ENCODE measurements at places on chromosomes 2 and 18.

DNA sequence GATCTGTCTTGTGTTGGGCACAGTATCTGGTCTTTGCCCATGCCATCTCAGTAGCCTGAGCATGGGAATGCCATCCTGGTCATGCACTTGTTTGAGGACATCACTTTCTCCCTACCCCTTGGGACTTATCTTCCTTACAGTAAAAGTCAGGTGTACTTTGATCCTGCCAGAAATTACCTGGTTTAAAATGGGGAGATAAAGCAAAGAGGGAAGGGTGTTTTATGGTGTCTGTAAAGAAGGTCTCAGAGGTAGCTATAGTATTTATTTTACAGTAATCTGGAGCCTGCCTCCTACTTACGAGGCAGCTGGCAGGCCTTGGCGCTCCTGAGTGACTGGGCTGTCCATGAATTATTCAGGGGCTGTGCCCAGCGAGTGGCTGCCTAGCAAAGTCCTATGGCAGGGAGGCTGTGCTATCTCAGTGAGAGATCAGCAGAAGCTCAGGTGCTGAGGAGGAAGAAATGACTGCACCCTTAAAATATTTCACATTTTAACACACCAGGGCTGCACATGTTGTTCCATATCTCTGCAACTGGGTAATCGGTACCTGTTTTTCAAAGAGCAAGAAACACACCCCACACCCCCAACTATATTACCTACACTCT, 93.9 kb downstream of the SPTBN1 start:
- DNase-seq: no peak

DNA sequence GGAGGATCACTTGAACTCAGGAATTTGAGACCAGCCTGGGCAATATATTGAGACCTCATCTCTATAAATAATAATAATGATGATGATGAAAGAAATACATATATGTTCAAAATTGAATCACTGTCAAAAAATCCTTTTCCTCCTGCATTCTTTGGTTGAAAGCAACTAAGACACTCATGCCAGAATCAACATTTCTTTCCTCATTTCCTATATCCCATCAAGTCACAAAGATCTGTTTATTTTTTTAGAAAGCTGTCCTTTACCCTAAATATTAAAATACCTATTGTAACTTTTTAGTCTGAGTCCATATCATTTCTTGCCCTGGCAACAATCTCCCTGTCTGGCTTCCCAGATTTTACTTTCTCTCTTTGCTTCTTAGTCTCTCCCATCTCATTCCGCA, 31.8 kb upstream of the PPP4R3B start:
- no peak for DNase-seq

DNA sequence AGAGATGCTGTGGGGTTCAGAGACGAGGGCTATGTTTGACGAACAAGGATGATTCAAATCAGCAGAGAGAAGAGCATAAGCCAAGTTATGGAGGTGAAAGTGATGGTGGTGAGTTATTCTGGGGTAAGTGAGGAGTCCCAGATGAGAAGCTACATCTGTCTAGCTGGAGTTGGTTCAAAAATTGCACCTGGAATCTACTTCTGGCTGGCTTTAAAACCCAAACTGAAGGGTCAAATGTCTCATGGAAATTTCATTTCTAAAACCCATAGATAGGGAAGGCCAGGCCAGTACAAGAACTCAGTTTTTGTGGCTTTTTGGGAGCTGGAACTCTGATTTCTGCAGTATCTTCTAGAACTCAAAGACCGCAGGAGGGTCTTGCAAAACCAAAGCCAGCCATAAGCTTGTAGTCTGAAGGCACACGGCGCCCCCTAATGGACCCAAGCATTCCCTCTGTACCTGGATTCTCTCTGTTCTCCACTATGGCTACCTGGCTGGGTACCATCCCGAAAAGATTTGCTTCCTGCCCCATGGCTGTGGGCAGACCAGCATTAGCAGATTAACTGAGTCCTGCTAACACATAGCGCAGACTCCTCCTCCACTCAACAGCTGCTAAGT, 229.1 kb upstream of the SLC14A2 start:
- DNase-seq: no peak

- no peak for DNase-seq
Measured at GRCh38 chr2:232871418-232871834, 1.4 kb downstream of the SNORC start.

- no peak for DNase-seq
Measured at GRCh38 chr2:236752096-236752495, 182.5 kb downstream of the ACKR3 start.

GRCh38 chr2:197759013-197759412, 26.1 kb downstream of the BOLL start:
- DNase-seq: no peak

DNA sequence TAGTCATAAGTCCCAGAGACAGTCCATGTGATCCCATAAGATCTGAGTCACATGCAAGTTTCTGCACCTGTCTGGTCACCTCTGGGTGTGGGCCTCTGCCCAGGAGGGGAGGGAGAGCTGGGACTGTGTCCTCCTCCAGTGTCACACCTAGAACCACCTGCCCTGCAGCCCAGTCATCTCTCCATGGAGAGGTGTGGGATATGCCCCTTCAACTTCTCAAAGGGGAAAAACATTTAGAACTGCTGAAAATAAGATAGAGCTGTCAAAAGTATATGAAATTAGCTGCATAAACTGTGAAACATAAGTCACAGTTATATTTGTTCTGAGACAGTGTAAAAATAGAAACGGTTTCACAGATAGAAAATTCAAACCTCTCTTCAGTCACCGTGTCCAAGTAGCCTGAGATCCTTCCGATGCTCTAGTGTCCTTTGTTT, 55.4 kb downstream of the NGEF start:
- no peak for DNase-seq

DNA sequence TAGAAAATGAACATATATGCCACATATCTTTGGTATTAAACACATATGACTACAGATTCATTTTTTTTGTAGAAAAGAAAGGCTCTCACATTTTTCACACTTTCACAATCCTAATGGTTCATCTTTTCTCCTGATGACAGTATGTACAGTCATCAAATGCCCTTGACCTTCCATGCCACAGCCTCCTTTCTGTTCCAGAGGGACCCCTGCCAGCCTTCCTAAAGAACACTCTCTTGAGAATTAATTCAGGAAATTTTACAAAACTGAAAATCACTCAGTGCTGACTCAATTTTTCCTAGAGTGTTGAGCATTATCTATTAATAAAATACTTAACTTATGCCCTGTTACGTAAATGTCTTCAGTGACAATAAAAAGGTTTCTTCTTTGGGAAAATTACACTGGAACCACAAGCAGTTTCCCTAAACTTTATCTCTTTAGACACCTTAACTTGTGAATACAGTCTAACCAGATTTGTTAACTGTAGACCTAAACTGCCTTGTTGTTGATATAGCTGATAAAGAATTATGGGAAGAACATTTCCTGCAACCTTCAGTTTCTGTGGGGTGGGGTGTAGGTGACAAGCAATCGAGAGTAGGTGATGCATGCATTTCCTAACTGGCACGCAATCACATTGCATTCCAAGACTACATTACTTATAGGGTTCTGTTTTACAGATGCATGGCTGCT, 15.3 kb upstream of the ACOXL start:
- DNase-seq: no peak

GRCh38 chr2:216845426-216845825, 14.4 kb downstream of the TNP1 start:
- DNase-seq: no peak

GRCh38 chr2:114762376-114762775, 319.9 kb downstream of the DPP10 start:
- no peak for DNase-seq

- DNase-seq: no peak
Measured at GRCh38 chr18:51957001-51957400, 383.0 kb upstream of the DCC start.
